ENCODE measurements at places on chromosomes 1 and 21.

GRCh38 chr1:179803918-179804317 is 60.8 kb downstream of the FAM163A start:
- DNase-seq = peak; percentile 33

GRCh38 chr21:45550522-45551210 is 8.4 kb upstream of the SLC19A1 start:
- no peak for DNase-seq

DNA sequence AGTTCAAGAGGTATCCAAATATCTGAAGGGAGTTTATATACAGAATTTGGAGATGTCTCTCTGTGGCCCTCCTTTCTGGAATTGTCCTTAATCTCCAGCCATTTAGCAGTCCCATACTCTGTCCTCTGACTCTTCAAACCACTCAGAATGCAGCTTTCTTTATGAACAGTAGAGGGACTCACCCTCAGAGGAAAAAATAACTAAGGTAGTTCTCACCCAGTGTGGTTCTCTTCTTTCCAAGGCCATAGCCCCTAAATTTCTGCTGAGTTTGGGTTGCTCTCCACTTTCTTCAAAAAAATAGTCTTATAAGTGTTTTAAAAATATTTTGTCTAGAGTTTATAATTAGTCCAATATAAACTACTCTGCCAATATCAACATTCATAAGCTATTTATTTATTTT is 369.7 kb downstream of the MATN1 start:
- DNase-seq = no peak

DNA sequence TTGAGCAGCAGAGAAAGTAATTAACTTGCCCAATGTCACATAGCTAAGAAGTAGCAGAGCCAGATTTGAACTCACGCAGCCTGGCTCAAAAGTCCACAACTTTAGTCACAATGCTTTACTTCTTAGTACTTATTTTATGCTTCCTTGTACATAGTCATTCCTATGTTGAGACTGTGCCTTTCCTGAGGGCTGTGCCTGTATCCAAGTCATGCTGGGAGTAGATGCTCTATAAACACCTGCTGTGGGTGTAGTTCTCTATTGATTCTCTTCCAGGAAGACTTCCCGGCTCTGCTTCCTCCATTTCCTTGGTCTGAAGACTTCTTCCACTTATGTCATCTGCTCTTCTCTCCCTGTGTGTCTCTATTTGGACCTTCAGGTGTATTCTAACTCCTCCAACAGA is 16.6 kb downstream of the IQGAP3 start:
- DNase-seq = no peak

DNA sequence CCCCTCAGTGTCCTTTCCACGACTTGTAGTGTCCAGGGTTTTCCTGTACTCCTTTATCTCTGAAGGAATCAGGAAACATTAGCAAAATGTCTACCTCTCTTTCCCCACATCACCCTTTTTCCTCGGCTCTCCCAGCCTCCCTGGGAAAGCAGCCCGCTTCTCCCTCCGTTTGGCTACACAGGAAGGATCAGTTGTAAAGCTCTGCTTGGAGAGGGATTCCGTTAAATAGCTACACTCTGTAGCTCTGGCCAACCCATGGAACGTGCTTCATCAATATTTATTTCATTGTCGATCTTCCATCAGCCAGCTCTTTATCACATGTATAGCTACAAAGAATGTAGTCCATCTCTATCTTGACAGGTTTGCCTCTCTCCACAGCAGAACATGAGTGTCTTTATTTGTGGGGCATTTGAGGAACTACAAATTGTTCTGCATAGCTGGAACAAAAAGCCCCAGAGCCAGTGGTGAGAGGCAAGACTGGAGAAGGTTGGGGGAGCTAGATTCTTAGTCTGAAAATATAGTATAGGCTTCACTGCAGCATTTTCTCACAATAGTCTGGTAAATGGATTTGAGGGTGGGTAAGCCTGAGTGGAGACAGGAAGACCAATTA is 191.8 kb downstream of the SLC35F3 start:
- DNase-seq = no peak

- no peak for DNase-seq
These were observed 23.2 kb downstream of the SLC44A5 start for GRCh38 chr1:75587692-75588091.

GRCh38 chr1:207849646-207850045 is 61.3 kb downstream of the CD34 start:
- DNase-seq = no peak

DNA sequence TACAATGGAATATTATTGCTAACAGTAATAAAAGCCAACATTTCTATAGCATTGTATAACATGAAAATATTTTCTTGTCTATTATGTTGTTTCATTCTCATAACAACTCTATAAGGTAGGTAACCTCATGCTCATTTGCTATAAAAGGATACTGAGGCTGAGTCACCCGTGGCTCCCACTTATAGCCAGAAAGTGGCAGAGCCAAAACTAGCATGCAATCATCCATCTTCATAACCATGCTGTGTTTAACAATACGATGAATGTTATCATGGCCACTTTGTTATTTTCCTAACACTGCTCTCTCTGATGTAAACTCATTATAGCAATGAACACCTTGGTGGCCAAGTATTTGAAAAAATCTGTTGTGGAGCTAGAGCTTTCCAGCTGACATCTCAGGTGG is 80.8 kb upstream of the JUN start:
- no peak for DNase-seq

DNA sequence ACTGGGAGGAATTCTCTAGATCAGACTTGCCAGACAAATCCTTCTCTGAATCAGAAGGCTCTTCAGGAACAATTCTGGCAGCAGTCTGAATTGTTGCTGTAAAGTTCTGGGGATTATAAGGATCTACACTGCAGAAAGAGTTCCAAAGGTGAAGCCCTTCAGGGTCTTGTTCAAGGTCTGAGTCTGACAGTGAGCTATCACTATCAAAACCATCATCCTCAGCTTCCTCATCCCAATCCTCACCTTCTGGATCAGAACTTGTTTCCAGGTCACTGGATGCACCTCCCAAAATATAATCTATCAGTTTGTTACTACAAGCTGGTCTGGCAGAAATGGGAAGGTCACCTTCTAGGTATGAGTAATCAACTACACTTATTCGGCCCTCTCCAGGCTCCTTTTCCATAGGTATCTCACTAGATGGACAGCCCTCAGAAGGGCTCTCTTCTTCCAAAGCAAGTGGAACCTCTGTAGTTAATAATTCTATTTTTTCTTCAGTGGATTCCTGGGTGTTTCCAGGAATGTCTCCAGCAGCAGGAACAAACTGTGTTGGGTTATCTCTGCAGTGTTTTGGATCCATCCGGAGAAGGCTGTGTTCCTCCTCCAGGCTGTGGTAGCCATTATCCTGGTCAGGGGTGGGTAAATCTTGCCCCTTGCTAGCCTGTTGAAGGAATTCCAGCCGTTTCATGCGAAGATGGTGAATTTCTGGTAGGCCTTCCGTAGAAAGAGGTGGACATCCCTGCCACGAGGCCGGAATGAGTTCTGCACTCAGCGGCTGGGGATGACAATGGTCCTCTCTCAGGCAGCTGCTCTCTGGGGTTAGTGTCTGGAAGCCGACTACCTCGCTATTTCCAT is 1.6 kb downstream of the PPP1R15B start:
- no peak for DNase-seq

DNA sequence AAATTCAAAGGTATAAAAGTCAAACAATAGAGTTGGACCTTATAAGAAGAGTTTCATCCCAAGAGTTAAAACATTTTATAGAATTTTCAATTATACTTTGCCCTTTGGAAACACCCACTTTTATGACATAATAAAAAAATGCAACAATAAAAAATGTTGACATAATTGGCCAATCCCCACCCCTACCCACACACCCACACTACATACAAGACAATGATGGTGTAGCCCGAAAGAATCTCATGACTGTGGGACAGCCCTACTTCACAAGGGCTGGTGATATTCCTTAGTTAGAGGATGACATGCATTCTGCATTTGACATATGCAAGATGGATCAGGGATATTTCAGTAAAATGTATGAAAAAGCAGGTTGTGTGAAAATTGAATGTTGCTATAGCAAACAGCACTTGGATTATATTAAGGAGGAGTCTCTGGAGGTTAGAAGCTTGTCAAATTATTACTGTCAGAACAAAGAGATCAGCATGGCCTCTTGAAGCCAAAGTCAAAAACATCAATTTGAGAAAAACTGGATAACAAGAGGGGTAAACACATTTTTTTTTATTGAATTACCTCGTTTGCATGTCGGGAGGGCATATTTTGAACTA is 133.0 kb upstream of the SAMSN1 start:
- no peak for DNase-seq

GRCh38 chr1:76269155-76269554 is 194.6 kb downstream of the ST6GALNAC3 start:
- peak; percentile 82 for DNase-seq

- no peak for DNase-seq
These were observed 171.7 kb downstream of the CRB1 start for GRCh38 chr1:197439708-197440280.

- DNase-seq = no peak
These were observed 42.9 kb downstream of the MPZL1 start for GRCh38 chr1:167764458-167765330.

GRCh38 chr1:70008660-70009059 is 196.7 kb downstream of the LRRC40 start:
- no peak for DNase-seq

DNA sequence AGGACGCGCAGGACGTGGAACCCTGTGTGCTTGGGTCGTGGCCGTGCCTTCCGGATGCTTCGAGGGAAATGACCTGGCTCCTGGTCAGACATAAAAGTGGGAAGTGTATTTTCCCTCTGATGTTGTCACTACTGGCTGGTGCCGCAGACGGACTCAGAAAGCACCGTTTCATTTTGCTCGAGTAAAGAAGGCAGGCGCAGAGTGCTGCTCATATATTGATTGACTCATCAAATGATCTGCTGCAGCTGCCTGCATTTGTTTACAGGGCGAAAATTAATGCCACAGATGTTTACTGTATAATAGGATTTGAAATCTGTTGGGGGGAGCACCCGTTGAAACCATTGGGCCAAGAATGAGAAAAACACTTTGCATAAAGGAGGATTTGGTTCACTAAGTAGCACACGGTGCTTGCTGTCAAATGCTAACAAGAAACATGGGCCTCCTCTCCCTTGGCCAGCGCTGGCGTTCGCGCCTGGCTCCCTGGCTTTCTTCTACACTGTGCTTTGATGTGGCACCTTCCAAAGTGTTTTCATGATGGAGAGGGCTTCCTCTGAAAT is 365.5 kb downstream of the CAMTA1 start:
- no peak for DNase-seq

All from fibroblast of pulmonary artery (primary cell).